ENCODE measurements at places on chromosomes 5 and 9.

DNA sequence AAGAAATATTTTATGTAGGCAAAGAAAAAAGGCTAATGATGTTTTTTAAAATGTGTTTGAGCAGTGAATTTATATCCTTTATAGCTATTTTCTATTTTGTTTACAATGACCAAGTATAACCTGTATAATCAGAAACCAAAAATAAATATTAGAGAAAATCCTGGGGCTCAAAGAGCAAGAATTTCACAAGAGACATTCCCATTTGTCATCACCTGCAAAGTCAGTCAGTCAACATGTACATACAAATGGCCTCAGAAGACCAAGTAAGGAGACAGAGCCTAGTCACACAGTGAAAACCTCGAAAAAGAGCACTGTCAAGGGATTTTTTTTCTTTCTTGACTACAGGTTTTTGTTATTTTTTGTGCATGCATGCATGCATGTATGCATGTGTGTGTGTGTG lies 231.4 kb downstream of the GLIS3 start:
- DNase-seq: no peak

DNA sequence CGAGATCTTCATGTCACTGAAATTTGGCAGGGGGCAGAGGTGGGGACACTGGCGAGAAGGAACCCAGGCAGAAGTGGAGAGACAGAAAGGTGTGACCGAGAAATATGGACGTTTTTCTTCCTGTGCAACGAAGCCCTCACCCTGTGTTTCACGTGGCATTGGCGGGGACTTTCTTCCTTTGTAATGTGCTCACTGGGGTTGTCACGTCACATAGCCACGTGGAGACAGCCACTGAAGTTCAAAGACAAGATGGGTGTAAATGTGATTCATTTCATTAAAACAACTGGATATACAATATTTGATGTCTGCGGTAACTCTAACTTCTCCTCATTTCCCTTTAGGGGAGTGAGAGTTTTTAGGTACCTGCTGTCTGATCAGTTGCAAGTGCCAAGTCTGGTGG lies 225.7 kb downstream of the FSTL4 start:
- no peak for DNase-seq

GRCh38 chr5:102747386-102748166 lies 7.5 kb upstream of the PAM start:
- no peak for DNase-seq

DNA sequence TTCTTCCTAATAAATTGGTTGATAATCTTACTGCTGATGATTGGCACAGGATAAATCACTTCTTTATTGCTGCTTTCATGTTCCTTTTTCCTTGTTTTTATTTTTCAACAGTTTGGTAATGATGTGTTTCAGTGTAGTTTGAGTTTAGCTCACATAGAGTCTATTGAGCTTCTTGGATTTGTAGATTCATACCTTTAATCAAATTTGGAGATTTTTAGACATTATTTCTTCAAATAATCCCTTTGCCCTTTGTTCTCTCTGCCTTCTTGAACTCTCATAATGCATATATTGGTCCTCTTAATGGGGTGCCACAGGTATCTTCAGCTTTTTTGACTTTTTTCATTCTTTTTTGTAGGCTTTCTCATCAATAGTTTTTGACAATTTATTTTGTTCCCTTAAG lies 275.3 kb downstream of the TLE4 start:
- no peak for DNase-seq

- no peak for DNase-seq
Measured at GRCh38 chr5:142438573-142438972, 113.8 kb upstream of the SPRY4 start.

Data from kidney glomerular epithelial cell (primary cell).